ENCODE measurements at places on chromosomes 1 and 21.

GRCh38 chr1:66980745-66981367 lies 56.1 kb downstream of the MIER1 start:
- H3K4me3 ChIP-seq, result no peak overlapping the region
- peak; percentile 35 for DNase-seq
- H3K27ac ChIP-seq, result no peak overlapping the region
- H3K4me1 ChIP-seq, result no peaks in the 10 kb centered on the region
- H3K36me3 ChIP-seq, result peaks cover 11% of the 10 kb centered on the region

GRCh38 chr1:84000196-84000885 lies 1.4 kb upstream of the TTLL7 start:
- no peak for DNase-seq
- no peak overlapping the region for H3K27ac ChIP-seq
- H3K36me3 ChIP-seq, result no peaks in the 10 kb centered on the region
- peaks cover 9% of the 10 kb centered on the region for H3K27me3 ChIP-seq
- peaks cover 2% of the 10 kb centered on the region for H3K4me1 ChIP-seq

DNA sequence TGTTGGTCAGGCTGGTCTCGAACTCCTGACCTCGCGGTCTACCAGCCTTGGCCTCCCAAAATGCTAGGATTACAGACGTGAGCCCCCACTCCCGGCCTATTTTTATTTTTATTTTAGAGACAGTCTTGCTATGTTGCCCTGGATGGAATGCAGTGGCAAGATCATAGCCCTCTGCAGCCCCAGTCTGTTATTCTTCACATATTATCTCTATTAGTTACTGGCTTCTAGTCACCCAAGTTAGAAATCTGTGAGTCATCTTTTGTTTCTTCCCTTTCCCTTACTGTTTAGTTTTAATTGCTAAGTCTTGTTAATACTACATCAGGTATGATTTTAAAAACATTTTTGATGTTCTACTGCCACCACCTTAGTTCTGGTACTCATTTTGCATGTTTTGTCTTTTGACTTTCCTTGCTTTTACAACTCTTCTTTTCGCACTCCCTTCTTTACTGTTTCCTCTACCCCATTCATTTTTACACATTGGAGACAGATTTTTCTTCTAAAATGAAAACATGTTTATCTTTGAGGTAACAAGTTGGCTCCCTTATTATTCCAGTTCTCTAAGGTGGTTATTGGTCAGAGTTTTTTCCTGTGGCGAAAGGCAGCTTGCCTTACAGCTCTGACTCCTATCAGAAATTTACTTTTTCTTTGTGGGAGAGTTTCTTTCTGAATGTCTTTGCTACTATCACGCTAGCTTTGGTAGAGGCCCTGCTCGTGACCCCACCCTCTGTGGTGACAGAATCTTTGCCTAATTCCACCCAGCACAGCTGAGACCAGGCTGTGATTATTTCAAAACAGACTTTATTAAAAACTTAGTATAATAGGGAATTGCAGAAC lies 19.5 kb downstream of the ZMYM4 start:
- H3K27me3 ChIP-seq, result no peaks in the 10 kb centered on the region
- no peak overlapping the region for H3K4me3 ChIP-seq
- H3K27ac ChIP-seq, result no peak overlapping the region
- peaks cover 2% of the 10 kb centered on the region for H3K36me3 ChIP-seq

DNA sequence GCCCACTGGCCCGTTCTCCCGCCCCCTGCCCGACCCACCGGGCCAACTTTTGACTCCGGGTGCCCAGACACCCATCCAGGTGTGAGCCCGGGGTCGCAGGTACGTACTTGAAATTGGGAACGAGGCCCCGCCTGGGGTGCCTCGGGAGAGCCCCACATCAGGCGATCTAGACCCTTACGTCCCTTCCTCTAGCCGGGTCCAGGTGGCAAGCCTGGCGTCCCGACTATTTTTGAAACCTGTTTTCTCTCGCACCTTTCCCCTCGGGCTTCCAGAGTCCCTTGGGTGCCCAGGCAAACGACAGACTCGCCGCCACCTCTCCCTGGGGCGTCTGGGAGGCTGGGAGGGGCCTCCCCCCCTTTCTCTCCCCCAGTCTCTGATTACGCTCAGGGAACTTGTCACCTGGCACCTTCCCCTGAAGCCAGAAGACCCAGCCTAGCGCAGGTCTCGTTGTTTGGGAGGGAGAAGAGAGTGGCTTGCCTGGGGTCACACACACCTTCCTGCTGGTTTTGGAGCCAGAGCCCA lies 898 bp downstream of the LDLRAP1 start:
- no peaks in the 10 kb centered on the region for H3K27me3 ChIP-seq
- H3K36me3 ChIP-seq, result no peaks in the 10 kb centered on the region
- H3K4me1 ChIP-seq, result peaks cover 10% of the 10 kb centered on the region
- H3K27ac ChIP-seq, result no peak overlapping the region
- no peak for DNase-seq
- peak overlapping the region; percentile 79 for H3K4me3 ChIP-seq

GRCh38 chr1:7657287-7658016 lies 113.6 kb upstream of the VAMP3 start:
- no peak overlapping the region for H3K27ac ChIP-seq
- DNase-seq, result no peak
- no peaks in the 10 kb centered on the region for H3K36me3 ChIP-seq
- H3K4me3 ChIP-seq, result no peak overlapping the region

- DNase-seq, result no peak
- no peak overlapping the region for H3K27ac ChIP-seq
- peaks cover 11% of the 10 kb centered on the region for H3K4me1 ChIP-seq
- H3K27me3 ChIP-seq, result no peaks in the 10 kb centered on the region
- no peak overlapping the region for H3K4me3 ChIP-seq
Observed at GRCh38 chr1:21563971-21564370, 54.7 kb downstream of the ALPL start.

GRCh38 chr1:29193879-29194455 lies 12.3 kb upstream of the SRSF4 start:
- no peaks in the 10 kb centered on the region for H3K27me3 ChIP-seq
- H3K36me3 ChIP-seq, result peaks cover 31% of the 10 kb centered on the region
- H3K4me1 ChIP-seq, result peaks cover 23% of the 10 kb centered on the region
- H3K27ac ChIP-seq, result no peak overlapping the region
- no peak overlapping the region for H3K4me3 ChIP-seq
- DNase-seq, result no peak

- peaks cover 3% of the 10 kb centered on the region for H3K27me3 ChIP-seq
- no peaks in the 10 kb centered on the region for H3K36me3 ChIP-seq
- H3K27ac ChIP-seq, result no peak overlapping the region
- H3K4me1 ChIP-seq, result no peaks in the 10 kb centered on the region
- DNase-seq, result no peak
- no peak overlapping the region for H3K4me3 ChIP-seq
Observed at GRCh38 chr1:148352470-148353053, 130.5 kb downstream of the PPIAL4G start.

Measured in trophoblast cell (in vitro differentiated cells and primary cell).